ENCODE measurements at places on chromosomes 3 and 15. TPM values are rescaled to one million over a fixed set of nuclear protein-coding genes. Genes with fewer than 3 reads are reported as not detected.

Gene FBLN2
- 1.8 TPM for total RNA-seq

Gene CCR3
- 3.1 TPM for total RNA-seq

Gene ITIH4
- total RNA-seq: 3.2 TPM

Gene PRRT3
- total RNA-seq: 0.93 TPM

Gene BFSP2
- not detected for total RNA-seq

Gene SERPINI2
- total RNA-seq: not detected

Gene MEGF11
- not detected for total RNA-seq

Gene SLC24A5
- not detected for total RNA-seq

Gene CIB2
- total RNA-seq: 5.8 TPM

Gene DLEC1
- 0.35 TPM for total RNA-seq

Gene A4GNT
- total RNA-seq: not detected

Gene SYNPR
- not detected for total RNA-seq

DNA sequence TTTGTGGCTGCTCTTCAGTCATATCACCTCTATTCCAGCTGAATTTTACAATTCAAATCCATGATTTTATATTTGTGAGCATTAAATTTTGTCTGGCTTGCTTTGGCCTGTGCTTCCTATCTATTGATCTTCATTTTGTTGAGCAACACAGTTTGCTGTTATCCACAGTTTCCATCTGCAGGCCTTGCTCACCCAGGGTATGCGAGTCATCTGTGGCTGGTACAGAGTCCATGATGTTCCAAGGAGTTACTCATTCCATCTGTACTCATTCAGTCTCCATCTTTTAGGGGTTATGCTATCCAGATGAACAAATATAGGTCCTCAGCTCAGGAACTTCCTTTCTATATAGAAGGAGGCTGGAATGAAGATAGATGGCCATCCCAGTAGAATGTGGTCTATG is 70.1 kb upstream of the CCK start:
- no peak overlapping the region for H3K4me3 ChIP-seq
- DNase-seq: no peak
- H3K36me3 ChIP-seq: no peaks in the 10 kb centered on the region
- H3K27ac ChIP-seq: no peak overlapping the region
- no peaks in the 10 kb centered on the region for H3K4me1 ChIP-seq
- H3K27me3 ChIP-seq: no peaks in the 10 kb centered on the region

DNA sequence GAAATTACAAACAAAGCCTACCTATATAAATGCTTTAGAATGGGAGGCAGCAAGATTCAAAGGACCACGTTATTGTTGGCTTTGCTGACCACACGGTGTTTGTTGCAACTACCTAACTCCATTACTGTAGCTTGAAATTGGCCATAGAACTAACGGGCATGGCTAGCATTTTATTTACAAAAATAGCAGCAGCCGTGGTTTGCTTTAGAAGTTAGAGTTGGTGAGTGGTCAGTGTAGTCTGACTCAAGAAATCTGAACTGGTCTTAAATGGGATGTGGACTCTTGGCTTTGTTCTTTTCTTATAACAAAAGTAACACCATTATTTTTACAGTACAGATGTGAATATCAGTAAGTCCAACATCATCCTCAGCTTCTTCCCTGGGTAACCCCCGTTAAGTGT is 10.6 kb downstream of the ATP1B3 start:
- H3K27me3 ChIP-seq: no peaks in the 10 kb centered on the region
- no peaks in the 10 kb centered on the region for H3K4me1 ChIP-seq
- no peak overlapping the region for H3K4me3 ChIP-seq
- no peak overlapping the region for H3K27ac ChIP-seq

DNA sequence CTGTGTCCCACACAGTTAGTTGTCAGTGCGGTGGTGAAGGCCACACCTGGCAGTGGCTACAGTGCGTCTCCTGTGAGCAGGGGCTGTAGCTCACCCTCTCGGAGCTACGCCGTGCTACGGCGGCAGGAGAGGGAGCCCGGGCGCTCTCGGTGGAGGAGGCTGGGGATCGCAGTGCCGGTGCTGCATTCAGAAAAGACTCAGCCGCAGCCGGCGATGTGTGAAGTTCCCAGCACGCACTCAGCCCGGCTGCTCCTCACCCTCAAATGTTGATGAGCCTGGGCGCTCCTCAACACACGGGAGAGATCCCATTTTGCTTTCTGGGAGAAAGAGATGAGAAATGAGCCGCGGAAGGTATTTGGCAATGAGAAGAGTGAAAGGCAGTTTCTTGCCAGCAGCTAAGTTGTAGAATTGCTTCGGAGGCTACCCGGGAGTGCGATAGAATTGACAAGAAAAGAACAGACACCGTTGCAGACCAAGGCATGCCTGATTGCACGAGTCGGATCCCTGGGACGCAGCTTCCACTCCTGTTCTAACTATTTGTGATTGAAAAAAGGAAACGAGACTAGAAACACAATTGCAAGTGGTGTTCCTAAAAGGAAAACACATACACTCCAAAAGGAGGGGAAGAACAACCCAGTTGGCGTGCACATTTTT is at the start of gene UNC13C:
UNC13C (plus strand) TSS at position 189 of the 654 bp plus-strand sequence. CDS start 34,463 bp downstream, outside the sequence.
- H3K4me1 ChIP-seq: no peaks in the 10 kb centered on the region
- H3K27me3 ChIP-seq: peaks cover 14% of the 10 kb centered on the region
- H3K4me3 ChIP-seq: no peak within 1 kb of the TSS
- no peak within 1 kb of the TSS for H3K27ac ChIP-seq
- no peaks in the 10 kb centered on the region for H3K36me3 ChIP-seq

DNA sequence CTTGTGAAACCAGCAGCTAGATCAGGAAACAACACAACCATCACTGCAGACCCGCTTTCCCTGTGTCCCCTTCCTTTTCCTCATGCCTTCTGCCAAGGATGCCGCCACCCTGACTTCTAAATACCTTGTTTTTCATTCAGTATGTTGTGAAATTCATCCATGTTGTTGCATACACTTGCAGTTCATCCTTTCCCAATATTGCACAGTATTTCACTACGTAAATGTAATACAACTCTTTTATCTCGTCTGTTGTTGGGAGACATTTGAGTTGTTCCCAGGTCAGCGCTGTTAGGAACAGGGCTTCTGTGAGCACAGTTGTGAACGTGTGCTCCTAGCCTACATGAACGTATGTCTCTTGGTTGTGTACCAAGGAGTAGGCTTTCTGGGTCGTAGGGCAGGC is 24.2 kb downstream of the TLNRD1 start:
- H3K4me1 ChIP-seq: peaks cover 11% of the 10 kb centered on the region
- DNase-seq: no peak

- no peaks in the 10 kb centered on the region for H3K36me3 ChIP-seq
- H3K27me3 ChIP-seq: no peaks in the 10 kb centered on the region
- DNase-seq: peak; percentile 64
Observed at GRCh38 chr15:52071570-52071969, 41.0 kb downstream of the BCL2L10 start.

DNA sequence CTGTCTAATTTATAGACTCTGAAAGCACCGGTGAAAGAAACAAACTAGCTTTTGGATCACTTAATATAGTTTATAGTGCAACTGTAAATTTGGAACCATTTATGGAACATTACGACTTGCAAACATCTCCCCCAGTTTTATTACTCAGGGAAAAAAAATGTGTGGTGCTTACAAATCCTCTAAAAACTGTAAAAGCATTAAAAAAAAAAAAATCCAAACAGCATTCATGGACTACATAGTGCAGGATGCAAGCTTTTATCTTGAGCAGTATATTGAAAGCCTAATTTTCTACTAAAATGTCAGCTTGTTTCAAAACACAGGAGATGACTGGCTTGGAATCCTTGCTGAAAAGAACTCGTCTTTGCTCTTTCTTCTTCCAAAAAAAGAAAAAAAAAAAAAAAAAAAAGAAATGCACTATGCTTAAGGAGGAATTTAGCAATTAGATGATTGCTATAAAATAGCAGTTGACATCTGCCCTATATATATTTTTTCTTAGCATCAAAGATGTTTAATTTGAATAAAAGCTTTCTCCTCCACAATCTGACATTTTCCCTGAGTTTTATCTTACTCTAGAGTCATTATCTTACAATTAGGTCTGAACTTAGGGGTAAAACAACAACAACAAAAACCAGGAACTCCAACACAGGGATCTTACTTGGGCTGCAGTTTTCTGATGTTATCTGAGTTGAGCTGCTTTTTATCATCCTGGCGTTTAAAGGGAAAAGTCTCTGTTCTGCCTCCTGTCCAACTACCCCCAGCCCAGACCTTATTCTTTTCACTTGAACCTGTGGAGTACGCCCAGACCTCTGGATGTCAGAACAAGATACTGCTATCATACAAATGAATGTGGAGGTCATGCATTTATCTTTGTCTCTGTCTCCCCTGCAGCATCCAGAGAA is 62.6 kb upstream of the PDZRN3 start:
- no peak for DNase-seq
- no peaks in the 10 kb centered on the region for H3K4me1 ChIP-seq
- no peak overlapping the region for H3K27ac ChIP-seq
- no peaks in the 10 kb centered on the region for H3K27me3 ChIP-seq

DNA sequence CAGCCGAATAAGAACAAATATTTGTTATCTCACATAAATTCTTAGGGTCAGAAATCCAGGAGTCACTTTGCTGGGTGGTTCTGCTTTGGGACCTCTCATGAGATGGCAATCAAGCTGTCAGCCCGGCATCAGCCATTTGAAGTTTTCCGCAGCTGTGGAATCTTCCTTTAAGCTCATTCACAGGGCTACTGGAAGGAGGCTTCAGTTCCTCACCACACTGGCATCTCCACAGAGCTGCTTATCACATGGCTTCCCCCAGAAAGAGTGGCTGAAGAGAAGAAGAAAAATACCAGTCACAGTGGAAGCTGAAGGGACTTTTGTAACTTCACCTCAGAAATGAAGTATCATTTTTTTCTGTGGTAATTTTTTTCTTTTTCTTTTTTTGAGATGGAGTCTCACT is 267.7 kb downstream of the CHL1 start:
- no peaks in the 10 kb centered on the region for H3K27me3 ChIP-seq
- no peaks in the 10 kb centered on the region for H3K36me3 ChIP-seq
- no peak overlapping the region for H3K27ac ChIP-seq
- no peak for DNase-seq
- H3K4me3 ChIP-seq: no peak overlapping the region

GRCh38 chr3:62954580-62954979 is 79.4 kb upstream of the CADPS start:
- no peak overlapping the region for H3K4me3 ChIP-seq
- H3K27ac ChIP-seq: no peak overlapping the region
- H3K36me3 ChIP-seq: no peaks in the 10 kb centered on the region
- no peak for DNase-seq
- H3K27me3 ChIP-seq: no peaks in the 10 kb centered on the region

GRCh38 chr3:151845306-151845905 is 28.0 kb upstream of the SUCNR1 start:
- H3K4me3 ChIP-seq: no peak overlapping the region
- H3K36me3 ChIP-seq: no peaks in the 10 kb centered on the region
- no peak for DNase-seq
- H3K27me3 ChIP-seq: no peaks in the 10 kb centered on the region
- H3K27ac ChIP-seq: no peak overlapping the region
- no peaks in the 10 kb centered on the region for H3K4me1 ChIP-seq

DNA sequence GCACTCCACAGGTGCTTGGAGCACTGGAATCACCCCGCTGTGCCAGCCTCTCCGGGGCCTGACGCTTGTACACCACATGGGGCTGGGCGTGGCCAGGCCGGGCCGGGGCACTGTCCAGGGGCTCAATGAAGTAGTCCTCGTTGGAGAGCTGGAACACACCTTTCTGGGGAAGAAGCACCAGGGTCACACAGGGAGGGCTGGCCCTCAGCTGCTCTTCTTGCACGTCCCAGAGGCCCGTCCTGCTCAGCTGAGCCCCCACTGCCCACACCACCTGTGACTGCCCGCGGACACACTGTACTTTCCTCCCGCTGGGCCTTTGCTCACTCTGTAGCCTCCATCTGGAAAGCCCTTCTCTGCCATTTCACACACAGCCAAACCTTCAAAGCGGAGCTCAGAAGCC is 13.3 kb downstream of the ADAMTS7 start:
- H3K27me3 ChIP-seq: no peaks in the 10 kb centered on the region
- no peak overlapping the region for H3K4me3 ChIP-seq
- H3K27ac ChIP-seq: no peak overlapping the region
- no peaks in the 10 kb centered on the region for H3K36me3 ChIP-seq

DNA sequence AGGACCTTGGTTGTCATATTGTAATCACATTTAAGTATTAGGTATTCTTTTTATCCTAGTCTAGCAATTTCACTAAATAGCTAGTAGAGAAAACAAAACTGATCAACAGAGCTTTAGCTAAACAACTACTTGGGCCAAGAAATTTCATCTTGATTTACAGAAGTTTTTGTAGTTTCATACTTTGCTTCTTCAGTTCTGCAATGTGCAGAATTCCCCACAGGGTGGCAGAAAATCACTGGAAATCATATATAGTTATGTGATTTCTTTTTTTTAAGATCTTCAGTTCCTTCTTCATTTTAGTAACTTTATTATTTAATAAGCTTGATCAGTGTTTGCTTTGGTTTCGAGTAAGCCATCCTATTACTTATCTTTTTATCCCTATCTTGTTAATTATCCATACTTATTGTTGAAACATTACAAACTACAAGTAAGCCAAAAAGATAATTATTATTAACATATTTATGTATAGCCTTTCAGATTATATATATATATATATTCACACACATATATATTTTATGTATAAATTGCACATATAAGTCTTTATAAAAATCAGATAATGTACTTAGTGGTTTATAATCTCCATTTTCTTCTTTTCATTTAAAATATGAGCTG is 2.2 kb upstream of the BNIP2 start:
- peaks cover 15% of the 10 kb centered on the region for H3K4me1 ChIP-seq
- H3K27ac ChIP-seq: no peak overlapping the region
- H3K36me3 ChIP-seq: no peaks in the 10 kb centered on the region
- peak; percentile 27 for DNase-seq
- H3K4me3 ChIP-seq: no peak overlapping the region
- no peaks in the 10 kb centered on the region for H3K27me3 ChIP-seq

DNA sequence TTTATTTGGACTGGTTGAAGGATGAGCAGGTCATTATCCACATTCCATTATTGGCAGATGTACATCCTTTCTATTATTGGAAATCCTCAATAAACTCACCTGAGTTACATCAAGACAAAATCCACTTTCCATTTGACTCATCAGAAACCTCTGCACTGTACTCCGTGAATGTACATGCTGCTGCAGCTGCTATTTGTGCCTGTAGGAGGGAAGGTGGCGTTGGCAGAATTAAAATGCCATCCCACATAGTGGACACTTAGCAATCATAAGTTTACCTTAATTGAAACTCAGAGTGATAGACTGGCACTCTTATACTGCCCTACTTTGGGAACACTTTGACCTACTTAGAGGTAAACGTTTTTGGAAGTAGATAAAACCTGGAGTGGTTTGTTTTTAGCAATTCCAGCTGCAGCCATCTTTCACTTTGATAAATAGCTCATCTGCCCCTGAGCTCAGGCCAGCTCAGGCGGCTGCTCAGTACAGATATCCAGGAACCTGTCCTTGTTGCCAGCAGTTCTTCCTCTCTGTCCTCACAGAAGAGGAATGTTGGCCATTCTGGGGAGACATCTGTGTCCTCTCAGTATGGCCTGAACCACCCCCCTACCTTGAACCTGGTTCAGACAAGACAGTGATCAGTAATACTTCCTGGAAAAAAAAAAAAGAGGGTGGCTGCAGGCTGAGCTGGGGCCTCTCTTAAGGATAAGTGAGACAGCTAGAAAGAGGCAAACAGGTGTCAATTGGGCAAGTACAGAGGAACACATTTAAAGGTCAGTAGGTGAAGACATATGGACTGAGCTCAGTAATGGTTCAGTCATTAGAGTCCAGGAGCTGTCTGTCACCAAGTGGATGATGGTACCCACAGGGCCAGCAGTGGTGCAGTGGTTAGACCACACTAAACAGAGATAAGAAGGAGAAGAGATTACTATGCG is 153.4 kb upstream of the UMPS start:
- no peak overlapping the region for H3K27ac ChIP-seq
- no peaks in the 10 kb centered on the region for H3K36me3 ChIP-seq
- no peaks in the 10 kb centered on the region for H3K27me3 ChIP-seq
- no peak for DNase-seq

Data from PC-9 (cell line).